ENCODE measurements at places on chromosomes 13 and 19.

DNA sequence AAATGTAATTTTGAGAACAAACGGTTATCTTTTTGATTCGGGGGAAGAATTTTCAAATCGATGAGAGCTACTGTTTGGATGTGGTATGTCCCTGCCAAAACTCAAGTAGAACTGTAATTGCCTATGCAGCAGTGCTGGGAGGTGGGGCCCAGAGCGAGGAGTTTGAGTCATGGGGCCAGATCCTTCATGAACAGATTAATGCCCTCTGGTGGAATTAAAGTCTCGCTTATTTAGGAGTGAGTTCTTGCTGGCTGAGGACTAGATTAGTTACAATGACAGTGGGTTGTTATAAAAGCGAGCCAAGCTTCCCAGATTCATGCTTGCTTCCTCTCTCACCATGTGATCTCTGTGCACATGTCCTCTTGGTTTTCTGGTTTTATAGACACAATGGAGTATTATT, 11.8 kb upstream of the PRR20A start:
- no peak for DNase-seq

- DNase-seq, result no peak
These were observed 20.0 kb upstream of the WTIP start for GRCh38 chr19:34461375-34462100.

GRCh38 chr19:35790981-35791813, 15.8 kb downstream of the ARHGAP33 start:
- no peak for DNase-seq

GRCh38 chr13:26946684-26947343, 186.2 kb upstream of the GPR12 start:
- peak; percentile 66 for DNase-seq

DNA sequence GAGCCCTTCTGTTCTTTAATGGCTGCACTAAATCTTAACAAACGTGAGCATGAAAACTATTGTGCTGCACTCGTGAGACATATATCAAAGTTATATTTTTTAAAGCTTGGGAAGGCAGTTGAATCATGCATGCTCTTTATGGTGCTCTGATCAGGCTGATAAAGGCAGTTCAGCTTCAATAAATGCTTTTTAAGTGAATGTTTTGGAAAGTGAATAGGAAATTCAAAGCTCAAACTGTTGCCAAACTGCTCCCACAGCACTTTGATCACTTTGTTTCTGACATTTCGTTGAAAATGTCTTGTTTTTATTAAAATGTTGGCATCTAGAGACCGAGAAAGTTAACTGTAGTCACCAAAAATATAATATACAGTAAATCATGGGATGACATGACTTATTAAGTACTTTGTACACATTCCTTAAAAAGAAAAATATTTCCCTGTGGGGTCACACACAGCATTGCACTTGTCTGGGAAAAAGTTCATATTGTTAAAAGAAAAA, 625.7 kb upstream of the PCDH9 start:
- DNase-seq, result no peak

Data from HEK293T (cell line).